Foreskin fibroblast (primary cell): ENCODE measurements at places on chromosomes 7 and 10.

GRCh38 chr7:70829221-70830059, 302.5 kb upstream of the GALNT17 start:
- peak; percentile 40 for DNase-seq

- DNase-seq, result no peak
These were observed 59.3 kb upstream of the APBB1IP start for GRCh38 chr10:26378861-26379294.

DNA sequence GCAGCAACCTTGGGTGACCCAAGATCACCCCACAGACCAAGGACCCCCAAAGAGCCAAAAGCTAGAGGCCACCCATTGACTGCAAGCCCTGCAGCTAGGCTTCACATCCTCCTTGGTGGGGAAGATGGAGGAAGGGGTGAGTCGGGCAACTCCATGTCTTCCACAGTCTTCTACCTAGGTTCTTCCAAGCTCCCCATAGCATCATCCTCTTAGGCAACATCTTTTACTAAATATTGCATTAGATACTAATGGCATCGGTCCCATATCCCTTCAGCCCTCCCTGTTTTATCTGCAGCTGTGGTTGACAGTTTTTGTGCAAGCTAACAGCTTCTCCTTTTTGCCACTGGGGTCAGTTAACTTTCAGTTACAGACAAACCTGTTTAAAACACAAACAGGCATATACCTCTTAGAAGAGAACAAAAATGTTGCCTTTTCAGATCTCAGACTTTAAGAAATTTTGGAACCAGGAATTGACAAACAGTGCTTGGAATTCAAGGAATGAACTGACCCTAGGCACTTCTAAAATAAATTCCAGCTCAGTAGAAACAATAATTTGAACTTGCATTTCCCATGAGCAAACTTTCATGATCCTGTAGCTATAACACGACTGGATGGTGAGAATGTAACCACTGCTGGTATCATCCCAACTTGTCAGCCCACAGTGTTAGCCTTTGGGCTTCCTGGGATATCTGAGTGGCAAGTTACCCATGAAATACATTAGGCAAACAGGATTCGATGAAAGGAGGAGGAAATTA, 33.9 kb upstream of the MSMB start:
- DNase-seq, result no peak

GRCh38 chr7:20316706-20317105, 14.0 kb upstream of the ITGB8 start:
- DNase-seq, result no peak

DNA sequence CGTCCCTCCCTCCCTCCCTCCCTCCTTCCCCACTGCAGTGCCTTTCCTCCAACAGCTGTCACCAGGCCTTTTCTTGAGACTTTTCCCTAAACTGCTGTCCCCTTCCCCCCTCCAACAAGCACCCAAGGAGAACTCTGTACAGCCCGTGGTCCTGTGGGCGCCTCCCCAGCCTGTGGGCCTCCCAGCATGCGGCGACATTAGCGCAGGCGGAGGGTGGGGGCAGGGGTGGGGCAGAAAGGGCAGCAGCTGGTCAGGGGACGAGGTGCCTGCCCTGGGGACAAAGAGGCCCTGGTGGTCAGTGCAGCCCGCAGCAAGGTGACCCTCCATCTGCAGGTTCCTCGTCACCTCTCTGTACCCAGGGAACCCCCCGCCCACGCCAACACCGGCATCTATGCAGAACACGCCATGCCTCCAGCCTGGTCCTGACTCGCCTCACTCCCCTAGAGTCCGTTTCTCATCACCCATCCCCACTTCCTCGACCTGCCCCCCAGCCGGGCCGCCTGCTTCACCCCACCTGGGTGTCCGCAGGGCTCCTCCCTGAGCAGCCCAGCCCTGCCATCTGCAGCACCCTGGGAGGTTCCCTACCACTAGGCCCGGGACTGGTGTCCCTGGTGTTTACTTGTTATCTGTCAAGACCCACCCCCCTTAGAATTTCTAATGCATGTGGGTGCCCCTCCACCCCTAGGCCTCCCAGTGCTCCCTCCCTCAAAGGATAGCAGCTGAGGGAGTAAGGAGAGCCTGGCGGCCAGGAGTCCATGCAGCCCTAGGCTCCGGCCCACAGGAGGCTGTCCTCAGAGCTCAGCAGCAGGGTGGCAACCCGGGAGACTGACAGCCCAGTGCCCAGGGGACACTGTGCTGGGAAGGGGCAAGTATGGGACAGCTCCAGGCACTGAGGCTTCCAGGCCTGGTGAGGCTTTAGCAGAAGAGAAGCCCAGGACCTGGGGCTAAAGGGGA, 147.8 kb downstream of the ARHGAP22 start:
- DNase-seq, result no peak

- peak; percentile 17 for DNase-seq
These were observed 50.2 kb downstream of the KCNH2 start for GRCh38 chr7:150927956-150928344.

GRCh38 chr7:40371806-40372440, 237.1 kb downstream of the SUGCT start:
- peak; percentile 12 for DNase-seq

GRCh38 chr10:13102002-13102794, 2.2 kb downstream of the OPTN start:
- peak; percentile 40 for DNase-seq

GRCh38 chr7:106623853-106624252, 37.1 kb downstream of the CCDC71L start:
- peak; percentile 85 for DNase-seq

DNA sequence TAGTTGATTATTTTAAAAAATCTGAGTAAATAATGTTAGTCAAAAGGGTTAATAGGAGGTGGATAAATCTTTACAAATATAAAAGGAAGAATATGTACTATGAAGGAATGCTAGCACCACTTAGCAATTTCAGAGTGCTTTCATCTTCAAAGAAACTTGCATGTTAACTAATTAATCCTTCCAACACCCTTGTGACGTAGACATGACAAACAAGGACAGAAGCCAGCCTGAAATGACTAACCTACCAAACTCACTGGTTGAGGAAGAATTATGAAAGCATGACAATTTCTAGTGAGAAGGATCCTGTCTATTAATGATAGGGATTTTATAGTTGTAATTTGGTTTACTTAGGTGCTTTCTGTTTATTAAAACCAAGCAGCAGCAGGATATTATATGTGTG, 468.0 kb upstream of the FZD8 start:
- DNase-seq, result no peak

DNA sequence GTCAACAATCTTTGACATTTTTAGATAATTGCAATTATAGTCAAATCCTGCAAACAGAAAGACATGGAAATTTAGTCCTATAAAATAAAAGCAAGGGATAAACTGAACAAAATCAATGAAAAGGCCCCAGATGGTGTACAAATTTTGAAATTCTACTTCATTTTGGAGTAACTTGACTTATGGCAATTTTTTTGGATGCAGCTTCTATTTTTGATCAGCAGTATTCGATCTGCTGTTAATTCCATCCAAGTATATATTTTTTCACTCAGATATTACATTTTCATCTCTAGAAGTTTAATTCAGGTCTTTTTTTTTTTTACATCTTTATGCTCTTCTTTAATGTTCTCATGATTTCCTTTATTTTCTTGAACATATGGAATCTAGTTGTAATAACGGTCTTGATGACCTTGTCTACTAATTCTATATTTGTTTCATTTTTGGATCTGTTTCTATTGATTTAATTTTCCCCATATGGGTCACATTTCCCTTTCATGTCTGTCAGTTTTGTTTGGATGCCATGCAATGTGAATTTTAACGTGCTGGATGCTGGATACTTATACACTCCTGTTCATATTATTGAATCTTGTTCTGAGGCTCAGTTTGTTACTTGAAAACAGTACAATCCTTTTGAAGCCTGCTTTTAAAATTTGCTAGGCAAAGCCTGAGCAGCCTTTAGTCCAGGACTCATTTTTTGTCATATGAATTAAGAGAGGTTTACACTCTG, 164.3 kb upstream of the FAM3C start:
- DNase-seq, result no peak

DNA sequence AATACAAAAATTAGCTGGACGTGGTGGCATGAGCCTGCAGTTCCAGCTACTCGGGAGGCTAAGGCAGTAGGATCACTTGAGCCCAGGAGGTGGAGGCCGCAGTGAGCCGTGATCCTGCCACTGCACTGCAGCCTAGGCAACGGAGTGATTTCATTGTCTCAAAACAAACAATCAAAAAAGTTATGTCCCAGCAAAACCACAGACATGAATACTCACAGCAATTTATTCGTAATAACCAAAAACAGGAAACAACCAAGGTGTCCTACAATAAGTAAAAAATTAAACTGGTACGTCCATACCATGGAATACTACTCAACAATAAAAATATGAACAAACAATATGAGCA, 11.6 kb upstream of the CYTH3 start:
- no peak for DNase-seq

DNA sequence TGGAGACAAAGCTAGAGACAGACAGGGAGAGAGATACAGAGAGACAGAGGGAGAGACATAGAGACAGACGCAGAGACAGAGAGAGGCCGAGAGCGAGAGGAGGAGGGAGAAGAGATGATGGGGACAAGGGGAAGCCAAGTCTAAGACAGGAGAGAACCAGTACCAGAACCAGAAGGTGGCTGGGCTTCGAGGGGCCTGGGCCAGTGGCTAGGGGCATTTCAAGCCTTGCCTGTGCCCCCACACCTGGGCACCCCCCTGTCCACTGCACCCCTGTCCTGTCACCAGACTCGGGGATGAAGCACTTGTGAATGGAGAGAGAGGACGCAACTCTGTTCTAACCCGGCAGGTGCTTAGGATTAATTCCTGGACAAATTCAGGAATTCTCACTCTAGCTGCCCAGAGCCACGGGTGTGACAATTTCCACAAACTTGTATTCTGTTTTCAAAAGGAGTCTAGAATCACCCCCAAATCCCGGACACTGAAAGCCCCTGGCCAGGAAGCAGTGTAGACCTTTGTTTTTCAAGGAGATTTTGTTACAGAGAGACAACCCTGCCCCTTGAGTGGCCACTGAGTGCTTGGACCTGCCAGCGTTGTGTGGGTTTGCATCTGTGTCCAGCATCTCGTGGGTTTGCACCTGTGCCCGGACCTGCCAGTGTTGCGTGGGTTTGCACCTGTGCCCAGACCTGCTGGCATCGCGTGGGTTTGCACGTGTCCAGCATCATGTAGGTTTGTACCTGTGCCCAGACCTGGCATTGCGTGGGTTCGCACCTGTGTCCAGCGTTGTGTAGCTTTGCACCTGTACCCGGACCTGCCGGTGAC, 157.3 kb downstream of the WDR37 start:
- DNase-seq, result no peak
